CD4-positive, alpha-beta T cell treated with Interleukin-17A for 1 hour (primary cell): ENCODE measurements at places on chromosomes 12 and 14.

GRCh38 chr12:5965950-5966383, 20.9 kb upstream of the ANO2 start:
- peak; percentile 34 for DNase-seq

DNA sequence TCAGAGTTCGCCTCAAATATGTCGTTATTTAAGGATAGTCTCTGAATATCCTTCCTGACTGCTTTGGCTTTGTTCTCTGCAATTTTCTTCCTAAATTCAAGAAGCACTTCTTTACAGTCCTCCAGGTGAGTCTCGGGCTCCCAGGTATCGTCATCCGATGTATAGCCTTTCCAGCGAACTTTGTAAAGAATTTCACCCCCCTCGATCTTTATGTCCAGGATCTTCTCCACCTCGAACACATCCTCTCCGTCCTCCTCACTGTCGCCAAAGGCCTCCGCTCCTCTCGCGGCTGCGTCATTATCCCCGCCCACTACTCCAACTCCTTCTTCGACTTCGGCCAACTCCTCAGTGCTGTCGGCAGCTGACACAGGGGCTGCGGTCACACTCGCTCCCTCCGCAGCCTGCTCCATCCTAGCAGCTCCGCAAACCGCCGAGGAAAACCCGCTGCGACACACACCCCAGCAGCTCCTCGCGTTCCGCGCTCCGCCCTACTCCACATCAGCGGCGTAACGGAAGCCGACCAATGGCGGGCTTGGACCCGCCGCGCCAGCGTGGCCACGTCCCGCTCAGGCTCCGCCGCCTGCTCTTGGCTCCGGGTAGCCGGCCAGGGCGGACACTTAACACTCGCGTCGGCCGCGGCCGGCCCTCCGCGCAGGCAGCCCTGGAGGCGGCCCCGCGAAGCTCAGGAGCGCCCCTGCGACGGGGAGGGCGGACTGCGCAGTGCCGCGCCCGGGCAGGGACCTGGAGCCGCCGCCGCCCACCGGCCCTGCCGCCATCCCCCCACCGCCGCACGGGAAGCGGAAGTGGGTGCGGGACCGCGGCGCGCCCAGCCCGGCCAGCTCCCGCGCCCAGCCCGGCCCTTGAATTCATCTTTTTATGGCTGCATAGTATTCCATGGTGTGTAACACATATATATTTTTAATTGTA, 4.1 kb downstream of the CD163L1 start:
- peak; percentile 30 for DNase-seq

GRCh38 chr14:26200687-26201086, 397.1 kb downstream of the NOVA1 start:
- DNase-seq: no peak

- no peak for DNase-seq
Observed at GRCh38 chr14:94568186-94568585, 6.9 kb downstream of the SERPINA4 start.

GRCh38 chr14:91484744-91485143, 25.4 kb downstream of the PPP4R3A start:
- DNase-seq: peak; percentile 18

DNA sequence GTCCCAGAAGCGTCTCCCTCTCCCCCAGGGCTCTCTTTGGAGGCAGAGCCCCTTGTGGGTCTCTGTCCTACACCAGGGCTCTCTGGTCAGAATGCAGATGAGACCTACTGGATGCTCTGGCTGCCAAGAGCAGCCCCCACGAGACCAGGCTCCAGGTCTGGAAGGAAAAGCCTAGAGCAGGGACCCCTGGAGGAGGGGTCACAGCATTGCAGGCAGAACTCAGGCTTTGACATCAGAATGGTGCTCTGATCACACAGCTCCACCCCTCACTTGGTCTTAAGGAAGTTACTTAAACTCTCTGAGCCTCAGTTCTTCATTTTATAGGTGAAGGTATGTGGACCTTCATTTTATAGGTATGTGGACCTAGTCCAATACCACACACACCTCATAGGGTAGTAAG, 83.1 kb downstream of the ARL6IP4 start:
- DNase-seq: no peak

- no peak for DNase-seq
Observed at GRCh38 chr12:50598321-50598862, 93.6 kb downstream of the DIP2B start.
